ENCODE measurements at places on chromosomes 3 and 15. TPM values are rescaled to one million over a fixed set of nuclear protein-coding genes. Genes with fewer than 3 reads are reported as not detected.

RAB6B gene
- 2.6 TPM for total RNA-seq

SUSD5 gene
- total RNA-seq: 6.0 TPM

NR2E3 gene
- total RNA-seq: not detected

TMEM39A gene
- total RNA-seq: 45.7 TPM

DNA sequence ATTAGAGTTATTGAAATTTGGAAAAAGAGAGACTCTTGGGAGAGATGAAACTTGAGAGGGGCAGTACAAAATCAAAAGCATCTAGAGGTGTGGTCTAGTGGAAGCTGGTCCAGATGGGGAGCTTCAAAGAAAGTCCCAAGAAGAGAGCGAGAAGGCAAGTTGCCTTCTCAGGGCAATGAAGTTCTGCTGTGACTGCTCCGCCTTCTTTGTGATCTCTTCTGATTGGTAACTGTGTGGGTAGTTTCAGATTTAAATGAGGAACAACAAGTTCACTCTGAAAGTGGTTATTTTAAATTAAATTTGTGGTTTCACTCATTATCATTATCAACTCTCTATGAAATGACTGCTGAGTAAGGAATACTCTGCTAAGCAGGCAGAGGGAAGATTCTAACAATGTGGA lies 233.3 kb downstream of the NLGN1 start:
- no peak for DNase-seq

DNA sequence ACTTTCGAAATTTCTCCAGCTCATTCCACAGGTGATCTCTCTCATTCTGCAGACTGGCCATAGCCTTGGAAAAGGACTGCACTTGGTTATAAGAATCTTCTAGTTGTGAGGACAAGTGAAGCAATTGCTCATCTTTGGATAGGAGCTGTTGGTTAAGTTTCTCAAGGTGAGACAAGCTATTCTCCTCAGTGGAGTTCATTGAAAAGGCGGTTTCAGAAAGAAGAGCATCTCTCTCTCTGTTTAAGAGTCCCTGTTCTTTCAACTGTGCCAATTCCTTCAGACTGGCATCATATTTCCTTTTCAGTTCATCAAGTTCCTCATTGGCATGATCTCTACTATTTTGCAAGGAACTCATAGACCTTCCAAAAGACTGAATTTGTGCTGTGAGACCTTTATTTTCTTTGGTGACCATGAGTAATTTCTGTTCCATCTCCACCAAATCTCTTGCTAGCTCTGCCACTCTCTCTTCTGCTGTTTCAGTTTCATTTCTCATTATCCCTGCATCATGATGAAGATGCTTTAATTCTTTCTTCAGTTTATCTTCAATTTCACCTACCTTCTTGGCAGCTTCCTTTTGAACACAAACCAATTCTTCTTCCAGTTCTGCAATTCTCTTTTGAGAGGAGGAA lies 30.2 kb upstream of the HCLS1 start:
- DNase-seq: no peak

DNA sequence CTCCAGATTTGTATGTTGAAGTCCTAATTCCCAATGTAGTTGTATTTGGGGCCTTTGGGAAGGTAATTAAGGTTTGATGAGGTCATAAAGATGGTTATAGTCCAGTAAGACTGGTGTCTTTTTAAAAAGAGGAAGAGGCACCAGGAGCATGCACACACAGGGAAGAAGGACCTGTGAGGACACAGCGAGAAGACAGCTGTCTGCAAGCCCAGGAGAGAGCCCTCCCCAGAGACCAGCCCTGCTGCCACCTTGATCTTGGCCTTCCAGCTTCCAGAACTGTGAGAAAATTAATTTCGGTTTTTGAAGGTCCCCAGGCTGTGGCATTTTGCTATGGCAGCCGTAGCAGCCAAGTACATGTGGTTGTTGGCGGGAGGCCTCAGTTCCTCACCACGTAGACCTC lies 32.8 kb upstream of the TSEN2 start:
- DNase-seq: no peak

DNA sequence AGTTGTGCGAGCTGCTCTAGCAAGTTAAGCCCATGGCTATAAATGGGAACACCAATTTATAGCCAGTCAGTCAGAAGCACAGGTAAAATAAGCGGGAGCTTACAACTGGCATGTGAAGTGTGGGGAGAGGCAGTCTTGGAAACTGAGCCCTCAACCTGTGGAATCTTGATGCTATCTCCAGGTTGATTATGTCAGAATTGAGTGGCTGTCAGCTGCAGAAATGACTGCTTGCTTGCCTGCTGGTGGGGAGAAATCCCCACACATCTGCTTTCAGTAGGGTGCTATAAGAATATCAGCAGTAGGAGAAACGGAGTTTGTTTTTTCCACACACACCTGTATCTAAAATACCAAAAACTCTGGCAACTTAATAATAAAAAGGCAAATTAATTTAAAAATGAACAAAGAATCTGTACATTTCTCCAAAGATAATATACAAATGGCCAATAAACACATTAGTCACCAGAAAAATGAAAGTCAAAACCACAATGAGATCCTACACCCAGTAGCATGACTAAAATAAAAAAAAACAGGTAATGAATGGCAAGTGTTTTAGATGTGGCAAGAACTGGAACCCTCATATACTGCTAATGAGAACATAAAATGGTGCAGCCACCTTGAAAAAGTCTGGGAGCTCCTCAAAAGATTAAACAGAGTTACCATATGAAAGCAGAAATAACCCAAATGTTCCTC lies 26.0 kb upstream of the MAP4 start:
- no peak for DNase-seq

- DNase-seq: no peak
Observed at GRCh38 chr15:80247320-80247719, 4.7 kb downstream of the CTXND1 start.

- no peak for DNase-seq
Observed at GRCh38 chr3:52315977-52316764, at the start of gene DNAH1. DNAH1 (plus strand) TSS chr3:52316319; CDS start chr3:52322443, 6,124 bp downstream.

GRCh38 chr3:102447272-102447671 lies 12.5 kb downstream of the ZPLD1 start:
- DNase-seq: no peak

- DNase-seq: no peak
Observed at GRCh38 chr15:67241132-67241855, 13.2 kb downstream of the AAGAB start.

- no peak for DNase-seq
Observed at GRCh38 chr3:179765396-179765795, 112.6 kb downstream of the USP13 start.

DNA sequence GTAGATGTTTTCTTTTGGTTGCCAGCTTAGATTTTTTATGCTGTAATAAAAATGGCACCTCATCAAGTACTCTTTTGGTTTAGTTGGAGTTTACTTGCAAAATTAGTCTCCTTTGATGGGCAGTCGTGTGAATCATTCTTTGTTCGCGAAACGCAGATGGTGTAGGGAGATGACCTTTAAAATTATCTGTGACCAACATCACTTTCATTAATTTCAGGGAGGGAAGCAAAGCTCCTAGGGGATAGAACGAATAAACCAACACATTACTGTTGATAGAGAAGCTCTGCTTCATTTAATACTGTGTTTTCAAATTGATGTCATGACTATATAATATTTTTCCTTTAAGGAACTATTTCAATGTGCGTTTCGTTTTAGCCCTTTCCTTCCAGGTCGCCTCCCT lies 67.4 kb downstream of the USP13 start:
- no peak for DNase-seq

DNA sequence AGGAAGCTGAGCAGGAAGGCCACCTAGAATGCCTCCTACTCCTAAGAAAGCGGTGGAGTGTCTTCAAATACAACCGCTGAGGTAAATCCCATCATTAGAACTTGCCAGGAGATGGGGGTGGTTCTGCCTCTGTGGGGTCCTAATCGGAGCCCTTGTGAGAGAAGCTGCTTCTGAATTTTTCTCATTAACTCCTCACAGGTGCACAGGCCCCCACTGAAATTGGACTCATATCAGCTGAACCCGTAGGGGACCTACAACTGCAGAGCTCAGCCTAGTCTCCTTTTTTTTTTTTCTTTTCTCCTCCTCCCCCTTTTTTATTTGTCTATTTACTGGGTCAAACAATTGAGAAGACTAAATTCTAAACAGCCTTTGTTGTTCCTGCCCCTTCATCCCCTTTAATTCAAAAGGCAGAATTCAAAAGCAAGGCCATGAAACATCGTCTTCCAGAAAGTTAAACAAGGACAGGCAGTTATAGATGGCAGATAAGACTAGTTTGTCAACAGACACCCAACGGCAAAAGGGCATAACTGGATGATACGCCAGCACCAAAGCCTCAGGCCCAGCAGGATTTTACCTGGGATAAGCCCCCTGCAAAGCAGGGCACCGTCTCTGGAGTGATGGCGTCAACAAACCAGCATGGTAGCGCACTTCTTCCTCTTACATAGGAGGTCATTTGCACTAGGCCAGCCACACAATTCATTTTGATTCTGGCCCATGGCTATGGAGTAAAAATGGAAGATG lies 213.7 kb upstream of the HES1 start:
- no peak for DNase-seq

- no peak for DNase-seq
Observed at GRCh38 chr3:69712933-69713332, 26.3 kb upstream of the MITF start.

DNA sequence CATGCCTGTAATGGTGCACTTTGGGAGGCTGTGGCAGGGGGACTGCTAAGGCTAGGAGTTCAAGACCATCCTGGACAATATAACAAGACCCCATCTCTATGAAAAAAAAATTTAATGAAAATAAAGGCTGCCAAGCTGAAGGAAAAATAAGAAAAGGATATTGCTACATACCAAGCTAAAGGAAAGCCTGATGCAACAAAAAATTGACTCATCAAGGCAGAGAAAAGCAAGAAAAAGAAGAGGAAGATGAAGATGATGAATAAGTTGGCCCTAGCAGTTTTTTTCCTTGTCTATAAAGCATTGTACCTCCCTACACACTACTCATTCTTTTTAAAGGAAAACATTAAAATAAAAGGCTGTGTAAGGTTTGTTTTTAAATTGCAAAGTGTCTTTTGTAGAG lies 441.9 kb upstream of the MDFIC2 start:
- no peak for DNase-seq

DNA sequence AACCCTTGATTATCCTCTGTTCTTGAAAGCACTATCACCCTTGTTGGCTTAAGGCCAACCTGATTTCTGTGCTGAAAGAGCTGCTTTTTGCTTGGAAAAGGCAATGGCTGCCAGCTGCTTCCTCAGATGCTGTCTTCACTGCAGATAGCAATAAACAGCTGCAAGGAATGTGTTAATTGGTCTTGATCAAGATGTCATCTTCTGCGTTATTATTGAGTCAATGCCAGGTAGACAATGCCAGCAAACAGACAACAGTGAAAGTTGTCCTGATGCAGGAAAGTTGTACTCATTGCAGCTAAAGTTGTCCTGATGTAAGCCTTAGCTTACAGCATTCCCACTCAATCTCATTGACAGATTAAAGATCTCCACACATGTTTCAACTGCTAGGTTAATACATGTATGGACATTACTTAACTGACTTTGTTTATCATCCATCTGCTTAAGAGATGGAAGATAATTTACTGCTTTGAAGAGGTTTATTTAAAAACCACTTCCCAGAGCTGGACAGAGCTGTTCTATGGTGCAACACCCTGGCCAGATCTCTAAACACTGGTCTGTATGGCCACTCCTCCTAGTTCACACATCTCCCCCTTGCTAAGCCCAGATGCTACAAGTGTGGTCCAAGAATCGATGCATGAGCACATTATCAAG lies 251.0 kb upstream of the MCTP2 start:
- DNase-seq: no peak

All from umbilical cord (tissue), 2 donors.